ENCODE measurements at places on chromosomes 5 and 9.

DNA sequence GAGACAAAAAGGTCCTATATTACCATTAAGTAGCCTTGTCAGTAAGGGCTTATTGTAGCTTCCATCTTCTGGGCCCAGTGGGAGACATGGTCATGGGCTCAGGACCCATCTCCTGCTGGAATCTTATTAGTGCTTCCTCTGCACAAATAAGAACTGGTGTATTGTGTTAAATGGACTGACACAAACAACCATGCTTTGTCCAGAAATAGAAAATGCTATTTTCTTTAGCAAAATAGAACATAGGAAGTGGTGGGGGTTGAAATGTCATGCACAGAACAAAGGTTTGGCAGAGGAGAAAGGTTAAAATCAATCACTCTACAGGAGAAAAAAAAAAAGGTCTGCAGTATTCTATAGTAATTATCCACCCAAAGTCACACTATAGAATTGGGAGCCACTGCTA is 252.2 kb downstream of the ELAVL2 start:
- DNase-seq: no peak

DNA sequence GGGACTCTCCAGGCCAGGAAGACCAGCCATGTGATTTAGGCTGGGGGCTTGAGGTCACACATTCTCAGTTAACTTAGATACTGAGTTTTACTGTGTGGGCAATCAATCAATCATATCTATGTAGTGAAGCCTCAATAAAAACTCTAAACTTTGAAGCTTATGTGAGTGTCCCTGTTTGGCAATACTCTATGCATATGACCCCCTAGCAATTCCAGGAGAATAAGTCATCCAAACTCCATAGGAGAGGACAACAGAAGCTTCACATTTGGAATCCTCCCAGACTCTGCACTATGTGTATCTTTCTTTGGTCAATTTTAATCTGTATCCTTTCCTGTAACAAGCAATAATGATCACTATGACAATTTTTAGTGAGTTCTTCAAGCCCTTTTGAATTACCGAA is 216.8 kb upstream of the RGMB start:
- DNase-seq: no peak

GRCh38 chr9:83633255-83633654 is 10.3 kb downstream of the IDNK start:
- DNase-seq: no peak

- no peak for DNase-seq
Measured at GRCh38 chr9:131635285-131635684, 90.0 kb downstream of the PRRT1B start.

GRCh38 chr9:116383936-116384335 is 230.3 kb downstream of the PAPPA start:
- DNase-seq: no peak

Measured in D721Med (cell line).